M059J (cell line): ENCODE measurements at places on chromosomes 1 and 21. TPM values are rescaled to one million over a fixed set of nuclear protein-coding genes. Genes with fewer than 3 reads are reported as not detected.

Gene FAM78B
- not detected in 2 replicates for total RNA-seq

Gene CSF3R
- not detected in 2 replicates for total RNA-seq

Gene KLHDC8A
- total RNA-seq: not detected in 2 replicates

Gene PGBD5
- total RNA-seq: 0.76 and 0.98 TPM in 2 replicates

Gene AADACL3
- total RNA-seq: not detected in 2 replicates

Gene PERM1
- 0.37 and 1.0 TPM in 2 replicates for total RNA-seq

Gene YOD1
- total RNA-seq: 5.1 and 6.0 TPM in 2 replicates

Gene ST6GALNAC3
- 0.05 TPM in 1 of 2 replicates, not detected in the other for total RNA-seq

Gene FBLIM1
- total RNA-seq: 117 and 156 TPM in 2 replicates

Gene TNFSF18
- 11.5 and 14.2 TPM in 2 replicates for total RNA-seq

DNA sequence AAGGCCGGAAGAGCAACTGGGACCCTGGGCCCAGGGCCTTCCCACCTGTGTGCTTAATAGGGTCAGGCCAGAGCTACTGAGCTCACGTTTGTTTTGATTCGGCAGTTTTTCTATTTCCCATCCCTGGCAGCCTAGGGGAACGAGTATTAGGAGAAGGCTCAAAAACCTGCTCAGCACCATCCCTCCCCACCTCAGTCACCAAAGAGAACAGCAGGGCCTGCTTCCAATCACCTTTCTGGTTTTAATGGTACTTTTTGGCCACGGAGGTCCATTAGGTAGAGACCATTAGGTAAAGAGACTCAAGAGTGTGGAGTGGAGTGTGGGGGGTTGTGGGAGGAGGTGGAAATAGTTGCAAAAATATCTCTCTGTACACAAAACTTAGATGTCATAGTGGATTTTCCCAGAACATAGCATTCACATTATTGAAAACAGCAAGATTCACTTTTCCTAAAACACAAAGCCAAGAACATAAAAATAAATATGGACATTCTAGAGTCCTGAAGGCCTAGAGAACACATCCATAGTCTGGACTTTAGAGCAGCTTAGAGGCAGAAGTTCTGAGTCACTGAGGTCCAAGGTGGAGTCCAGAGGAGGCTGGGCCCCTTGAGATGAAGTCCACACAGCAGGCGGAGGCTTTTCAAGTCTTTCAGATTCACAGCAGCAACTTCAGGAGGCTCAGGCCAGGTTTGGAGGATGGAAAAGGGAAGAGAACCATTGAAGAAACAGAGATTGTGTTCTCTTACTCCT, 19.5 kb downstream of the NUAK2 start:
- DNase-seq: peak; percentile 59

GRCh38 chr21:38610623-38611251, 112.5 kb upstream of the ERG start:
- DNase-seq: no peak

DNA sequence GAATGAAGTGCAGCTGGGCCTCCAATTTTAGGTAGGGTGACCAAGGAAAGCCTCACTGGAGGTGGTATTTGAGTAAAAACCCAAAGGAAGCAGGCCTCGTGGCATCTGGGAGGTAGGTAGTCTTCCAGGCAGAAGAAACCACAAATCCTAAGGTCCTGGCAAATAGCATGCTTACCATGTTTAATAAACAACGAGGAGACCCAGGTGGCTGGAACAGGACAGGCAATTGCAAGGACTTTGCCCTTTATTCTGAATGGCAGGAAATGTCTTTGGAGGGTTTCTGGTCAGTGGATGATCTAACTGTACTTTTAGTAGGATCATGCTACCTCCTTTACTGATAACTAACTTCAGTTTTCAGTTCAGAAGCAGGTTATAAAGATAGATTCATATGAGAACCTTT, 52.2 kb downstream of the EPB41 start:
- DNase-seq: peak; percentile 65

DNA sequence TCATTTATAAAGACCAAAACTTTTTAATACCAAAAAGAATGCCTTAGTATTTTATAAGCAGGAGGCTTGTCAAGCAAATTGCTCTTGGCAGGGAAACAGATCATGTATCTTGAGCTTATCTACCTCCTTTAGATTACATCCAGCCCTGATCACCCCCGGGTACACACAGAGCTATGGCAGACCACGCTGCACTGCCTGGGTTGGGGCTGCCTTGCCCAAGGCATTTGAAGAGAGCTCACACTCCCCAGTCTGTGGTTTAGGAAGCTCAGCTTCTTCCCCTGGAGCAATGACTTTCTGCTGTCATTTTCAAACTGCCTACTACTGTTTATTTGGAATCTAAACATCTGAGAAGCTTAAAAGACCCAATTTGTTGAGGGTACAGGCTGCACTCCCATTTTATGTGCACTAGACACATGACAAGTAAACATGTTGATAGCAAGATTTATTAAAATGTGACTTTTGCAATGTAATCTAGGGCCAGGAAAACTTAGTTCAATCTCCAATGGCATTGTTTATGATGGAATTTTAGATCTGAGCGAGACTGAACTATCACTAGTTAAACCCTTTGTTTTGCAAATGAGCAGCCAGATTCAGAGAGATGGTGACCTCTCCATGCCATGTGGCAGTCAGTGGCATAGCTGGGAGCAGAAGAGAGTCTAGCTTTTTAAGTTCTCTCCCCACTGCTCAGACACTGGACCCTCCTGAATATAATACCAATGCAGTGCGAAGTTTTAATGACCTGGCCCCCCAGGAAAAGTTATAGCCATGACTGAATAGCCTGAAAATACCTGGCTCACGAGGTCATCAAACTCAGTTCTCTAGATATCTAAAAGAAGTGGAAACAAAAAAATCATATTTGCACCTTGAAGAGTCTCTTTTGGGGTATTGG, 214.9 kb downstream of the HLX start:
- DNase-seq: peak; percentile 92

DNA sequence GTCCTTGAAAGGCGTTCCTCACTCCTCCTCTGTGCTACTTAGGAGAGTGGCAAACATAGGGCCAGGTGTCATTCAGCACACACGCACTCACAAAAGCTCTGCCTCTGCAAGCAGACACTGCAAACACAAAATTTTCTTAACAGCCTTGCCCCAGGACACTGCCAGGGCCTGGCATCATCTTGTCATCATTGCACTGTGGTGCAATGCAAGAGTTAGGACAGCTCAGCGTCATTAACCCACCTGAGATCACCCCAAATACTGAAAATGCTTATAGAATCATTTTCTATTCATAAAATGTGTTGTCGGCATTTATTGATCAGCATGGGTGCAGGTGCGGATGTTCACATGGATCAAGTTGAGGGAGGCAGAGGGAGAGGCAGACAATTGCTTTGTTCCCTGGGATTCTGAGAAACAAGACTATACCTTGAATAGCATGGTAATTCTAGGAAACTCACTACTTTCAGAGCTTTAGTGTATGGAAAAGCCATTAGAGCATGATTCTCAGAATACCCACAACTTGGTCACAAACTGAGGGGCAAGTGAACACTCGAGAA, 3.0 kb downstream of the ADAM30 start:
- DNase-seq: no peak

- DNase-seq: no peak
Measured at GRCh38 chr1:36125129-36125991, at the start of gene COL8A2. COL8A2 (minus strand) TSS chr1:36125222; CDS start chr1:36100242, 24,980 bp downstream.

GRCh38 chr1:212147581-212148033, 112.1 kb downstream of the DTL start:
- DNase-seq: no peak

DNA sequence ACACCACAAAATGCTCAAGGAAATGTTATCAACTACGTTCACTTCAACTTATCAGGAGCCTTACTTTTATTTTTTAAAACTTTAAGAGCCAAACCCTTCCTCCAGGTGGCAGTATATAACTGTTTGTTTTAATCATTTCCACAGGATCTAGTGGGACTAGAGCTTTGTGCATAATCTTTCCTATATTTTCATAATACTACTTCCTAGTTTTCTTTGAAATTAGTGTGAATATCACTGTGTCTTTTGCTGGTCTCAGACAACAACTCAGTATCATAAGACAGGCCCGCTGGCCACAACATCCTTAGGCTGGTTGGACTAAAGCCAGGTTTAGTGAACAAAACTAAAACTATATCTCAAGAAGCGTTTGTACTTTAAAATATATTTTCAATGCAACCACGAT, 145.5 kb downstream of the TIAM1 start:
- peak; percentile 61 for DNase-seq

GRCh38 chr1:157245823-157246222, 107.6 kb upstream of the ETV3 start:
- no peak for DNase-seq

- DNase-seq: no peak
Measured at GRCh38 chr1:31792116-31792515, 23.7 kb downstream of the SPOCD1 start.

GRCh38 chr1:14296795-14297194, 301.7 kb upstream of the KAZN start:
- peak; percentile 76 for DNase-seq

- peak; percentile 77 for DNase-seq
Measured at GRCh38 chr21:37365517-37366481, 774 bp upstream of the DYRK1A start.

GRCh38 chr1:218164930-218165700, 120.0 kb upstream of the RRP15 start:
- DNase-seq: peak; percentile 33

GRCh38 chr1:209105701-209106100, 477.8 kb upstream of the CAMK1G start:
- DNase-seq: peak; percentile 8

DNA sequence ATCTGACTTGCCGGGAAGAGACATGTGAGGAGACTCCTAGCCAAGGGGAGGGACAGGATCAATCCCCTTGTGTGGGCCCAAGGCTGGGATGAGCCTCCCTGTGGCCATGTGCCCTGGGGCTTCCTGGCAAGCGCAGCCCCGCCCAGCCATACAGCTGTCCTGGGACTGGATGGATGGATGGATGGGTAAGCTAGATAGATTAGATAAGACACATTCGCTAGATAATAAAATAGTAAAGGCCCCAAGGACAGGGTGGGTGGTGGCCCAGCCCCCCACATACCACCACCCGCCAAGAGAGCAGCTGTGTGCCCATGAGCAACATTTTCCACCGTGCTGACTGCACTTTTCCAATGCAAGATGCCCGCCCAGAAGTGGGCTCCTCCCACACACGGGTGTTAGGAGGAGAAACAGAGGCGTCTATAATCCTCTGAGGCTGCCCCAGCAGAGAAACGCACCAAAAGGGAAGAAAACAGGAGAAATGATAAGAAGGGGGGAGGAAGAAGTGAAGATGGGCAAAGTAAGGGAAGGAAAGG, 25.1 kb downstream of the ZBTB17 start:
- DNase-seq: peak; percentile 75

DNA sequence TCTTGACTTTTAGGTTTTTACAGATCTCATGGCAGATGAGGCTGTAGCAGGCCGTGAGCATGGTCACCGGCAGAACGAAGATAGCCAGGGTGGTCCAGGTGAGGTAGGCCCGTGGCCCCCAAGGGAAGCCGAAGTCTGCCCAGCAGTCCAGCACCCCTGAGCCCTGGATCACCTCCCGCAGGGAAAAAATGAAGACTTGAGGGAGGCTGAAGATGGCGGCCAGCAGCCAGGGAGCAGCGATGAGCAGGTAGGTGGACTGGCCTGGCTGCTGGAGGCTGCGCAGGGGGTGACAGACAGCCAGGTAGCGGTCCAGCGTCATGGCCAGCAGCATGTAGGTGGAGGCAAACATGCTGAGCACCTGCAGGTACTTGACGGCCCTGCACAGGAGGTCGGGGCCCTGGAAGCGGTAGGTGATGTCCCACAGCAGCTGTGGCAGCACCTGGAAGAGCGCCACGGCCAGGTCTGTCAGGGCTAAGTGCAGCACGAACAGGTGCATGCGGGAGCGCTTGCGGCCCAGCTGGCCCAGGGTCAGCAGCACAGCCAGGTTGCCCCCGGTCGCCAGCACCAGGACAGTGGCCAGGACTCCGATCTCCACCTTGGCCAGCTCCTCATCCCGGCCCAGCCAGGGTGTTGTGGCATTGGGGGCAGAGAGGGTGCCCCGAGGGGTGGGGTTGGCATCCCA, 856 bp downstream of the AVPR1B start:
- no peak for DNase-seq

DNA sequence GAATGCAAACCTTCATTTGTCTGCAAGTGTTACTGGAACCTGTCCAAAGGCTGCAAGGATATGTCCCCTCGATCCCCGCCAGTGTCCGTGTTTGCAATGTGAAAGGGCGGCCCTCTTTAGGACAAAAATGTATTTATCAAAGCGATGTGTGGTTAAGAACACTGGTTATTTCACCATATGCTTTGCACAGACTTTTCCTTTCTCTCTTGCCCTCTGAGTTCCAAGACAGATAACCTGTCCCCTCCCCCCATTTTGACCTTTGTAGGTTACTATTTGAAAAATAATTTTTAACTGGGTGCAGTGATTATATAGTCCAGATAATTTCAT, 1.8 kb downstream of the CHRM3 start:
- no peak for DNase-seq

GRCh38 chr1:171032822-171033702, 57.6 kb upstream of the FMO3 start:
- no peak for DNase-seq

- no peak for DNase-seq
Measured at GRCh38 chr21:42586406-42586805, 67.0 kb upstream of the PDE9A start.

DNA sequence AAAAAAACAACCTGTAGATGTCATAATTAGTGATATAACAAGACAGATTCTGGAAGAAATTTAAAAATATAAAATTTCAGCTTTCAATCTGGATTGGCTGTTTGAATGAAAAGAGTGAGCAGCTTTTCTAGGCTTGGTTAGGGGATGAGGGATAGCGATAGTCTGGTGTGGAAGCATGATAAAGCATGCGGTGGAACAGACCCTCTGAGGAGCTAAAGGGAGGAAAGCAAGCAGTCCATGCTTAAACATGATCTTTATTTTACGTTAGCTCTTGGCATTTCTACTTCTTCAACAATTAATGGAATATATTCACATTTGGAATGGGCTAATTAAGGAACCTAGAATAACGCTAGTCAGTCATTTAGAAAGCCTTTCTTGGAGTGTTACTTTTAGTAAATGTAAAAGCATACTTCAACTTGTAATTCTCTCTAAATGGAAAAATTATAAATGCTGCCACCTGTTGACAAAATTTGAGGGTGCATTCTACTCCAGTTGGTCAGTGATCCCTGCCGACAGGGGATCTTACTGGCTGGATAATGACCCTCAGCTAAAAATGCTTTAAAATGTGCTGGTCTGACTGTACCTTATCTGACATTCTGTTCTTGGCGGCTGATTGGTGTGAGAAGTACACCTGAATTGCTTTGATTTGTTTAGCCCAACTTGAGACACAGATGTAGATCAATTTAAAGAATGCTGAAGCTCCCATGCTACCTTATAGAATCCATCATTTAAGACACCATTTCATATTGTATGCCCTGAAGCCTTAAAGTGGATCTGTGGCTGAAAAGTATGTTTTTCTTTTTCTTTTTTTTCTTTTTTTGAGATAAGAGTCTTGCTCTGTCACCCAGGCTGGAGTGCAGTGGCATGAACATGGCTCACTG, 61.2 kb downstream of the AK4 start:
- peak; percentile 53 for DNase-seq
